Gastroesophageal sphincter (tissue), 4 donors: ENCODE measurements at places on chromosomes 5 and 9.

- peak; percentile 13 for ATAC-seq
These were observed 483 bp downstream of the G3BP1 start for GRCh38 chr5:151772029-151772845.

DNA sequence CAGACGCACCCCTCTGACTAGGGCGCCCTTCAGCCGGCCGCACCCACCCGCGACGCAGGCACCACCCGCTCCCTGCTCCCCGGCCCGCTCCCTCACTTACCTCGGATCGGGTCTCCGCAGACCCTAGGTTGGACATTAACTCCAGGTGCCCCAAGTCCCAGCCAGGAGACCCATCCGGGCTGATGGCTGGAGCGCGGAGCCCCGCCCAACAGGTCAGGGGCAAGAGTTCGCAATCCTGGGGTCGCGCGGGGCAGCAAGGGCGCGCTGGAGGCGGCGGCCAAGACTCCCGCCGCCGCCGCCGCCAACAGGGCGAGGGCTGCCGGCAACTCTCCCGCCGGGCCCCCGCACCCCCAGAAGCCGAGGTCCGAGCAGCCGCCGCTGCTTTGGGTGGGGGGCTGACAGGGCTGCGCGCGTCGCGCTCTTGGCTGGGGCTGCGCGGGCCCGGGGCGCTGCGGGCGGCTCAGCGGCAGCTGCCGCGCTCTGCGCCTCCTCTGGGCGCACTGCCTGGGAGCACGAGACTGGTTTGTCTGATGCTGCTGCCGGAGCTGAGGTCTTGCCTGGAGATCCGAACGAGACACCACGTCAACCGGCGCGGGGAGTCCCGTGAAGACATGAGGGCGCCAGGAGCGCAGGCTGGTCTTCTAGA is at the start of gene GDNF:
TSS of gene GDNF (minus strand) at position 635 of the 646 bp plus-strand sequence. CDS start 5,245 bp downstream, outside the sequence.
- peak; percentile 66 for ATAC-seq

- ATAC-seq = no peak
These were observed 408.4 kb downstream of the PDE4D start for GRCh38 chr5:59485107-59485506.

DNA sequence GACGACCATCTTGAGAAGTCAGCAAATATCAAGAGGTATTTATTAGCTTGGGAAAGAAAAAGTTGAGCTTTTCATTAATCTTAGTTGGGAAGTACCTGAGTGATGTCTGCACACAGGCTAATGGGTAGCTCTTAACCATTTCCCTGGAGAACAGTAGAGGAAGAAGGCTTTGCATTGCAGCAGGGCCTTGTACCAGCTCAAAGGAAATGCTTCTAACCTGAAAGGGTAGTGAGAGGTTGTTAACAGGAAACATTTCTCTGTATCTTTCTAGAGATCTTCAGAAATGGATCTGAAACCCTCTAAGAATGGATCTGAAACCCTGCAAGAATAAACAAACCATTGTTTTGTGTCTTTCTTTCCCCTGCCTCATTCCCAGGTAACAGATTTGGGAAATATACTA is 393.3 kb downstream of the PLK2 start:
- ATAC-seq = no peak

DNA sequence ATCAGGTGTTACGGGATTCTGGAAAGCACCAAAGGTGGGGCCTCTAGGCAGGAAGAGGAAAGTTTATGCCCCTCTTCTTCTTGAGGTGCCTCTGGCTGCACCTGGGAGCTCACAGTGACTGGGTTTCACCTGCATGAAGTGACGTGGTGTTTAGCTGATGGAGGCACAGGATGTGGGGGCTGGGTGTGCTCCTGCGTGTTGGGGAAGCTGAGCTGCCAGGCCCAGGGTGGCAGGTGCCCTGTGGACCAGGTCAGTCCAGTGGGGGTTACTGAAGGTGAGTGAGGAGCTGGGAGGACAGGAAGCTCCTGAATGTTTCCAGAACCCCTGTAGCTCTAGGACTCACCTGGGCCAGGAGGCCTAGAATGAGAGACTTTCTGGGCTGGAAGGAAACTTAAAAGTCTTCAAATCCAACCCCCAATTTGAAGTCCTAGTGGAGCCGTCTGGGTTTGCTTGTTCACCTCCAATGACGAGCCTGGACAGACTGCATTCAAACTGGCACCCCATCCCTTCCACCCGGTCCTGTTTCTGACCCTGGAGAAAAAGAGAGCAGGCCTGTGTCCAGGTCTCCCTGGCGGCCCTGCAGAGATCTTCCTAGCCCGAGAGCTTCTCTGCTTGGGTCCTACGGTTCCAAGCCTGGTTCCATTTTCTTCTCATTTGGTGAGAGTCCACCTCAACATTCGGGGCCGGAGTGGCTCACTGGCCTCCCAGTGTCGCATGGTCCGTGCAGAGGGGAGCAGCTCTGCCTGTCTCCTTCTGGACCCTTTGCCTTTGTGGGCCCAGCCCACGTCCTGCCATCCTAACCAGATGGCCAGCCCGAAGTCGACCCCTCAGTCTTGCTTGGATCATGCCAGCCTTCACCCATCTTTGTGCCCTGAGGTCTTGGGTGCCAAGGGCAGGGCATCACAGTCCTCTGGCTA is 22.3 kb downstream of the TRAF1 start:
- no peak for ATAC-seq

DNA sequence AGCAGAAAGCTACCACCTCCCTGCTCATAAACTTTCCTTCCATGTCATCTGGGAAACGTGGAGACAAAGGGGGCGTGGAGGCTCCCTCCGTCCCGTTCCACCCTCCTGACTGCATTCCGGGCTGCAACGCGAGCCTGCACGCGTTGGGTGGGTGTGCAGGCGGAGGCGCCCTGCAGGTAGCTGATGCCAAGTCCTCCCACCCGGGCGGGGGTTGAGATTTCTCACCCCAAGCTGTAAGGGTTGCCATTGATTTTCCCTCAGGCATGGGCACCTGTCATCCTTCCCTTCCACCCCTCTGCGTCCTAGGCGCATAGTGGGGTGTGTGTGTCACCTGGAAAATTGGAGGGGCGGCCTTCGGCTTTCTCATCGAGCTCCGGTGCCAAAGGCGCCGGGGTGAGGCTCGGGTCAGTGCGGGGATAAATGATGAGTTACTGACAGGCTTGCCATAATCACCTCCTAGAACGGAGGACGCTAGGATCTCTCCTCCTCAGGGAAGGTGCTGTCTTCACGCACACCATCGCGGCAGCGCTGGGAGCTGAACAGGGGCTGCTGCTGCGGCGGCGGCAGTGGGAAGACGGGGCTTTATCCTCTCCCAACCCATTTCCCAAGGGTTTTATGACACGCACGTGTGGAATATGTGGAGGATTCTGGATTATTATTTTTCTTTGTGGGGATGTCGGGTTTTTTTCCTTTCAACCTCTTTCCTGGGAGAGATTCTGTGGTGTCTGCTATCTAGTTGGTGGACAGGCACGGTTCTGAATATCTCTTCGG is 973 bp downstream of the PLPPR1 start:
- ATAC-seq = no peak

DNA sequence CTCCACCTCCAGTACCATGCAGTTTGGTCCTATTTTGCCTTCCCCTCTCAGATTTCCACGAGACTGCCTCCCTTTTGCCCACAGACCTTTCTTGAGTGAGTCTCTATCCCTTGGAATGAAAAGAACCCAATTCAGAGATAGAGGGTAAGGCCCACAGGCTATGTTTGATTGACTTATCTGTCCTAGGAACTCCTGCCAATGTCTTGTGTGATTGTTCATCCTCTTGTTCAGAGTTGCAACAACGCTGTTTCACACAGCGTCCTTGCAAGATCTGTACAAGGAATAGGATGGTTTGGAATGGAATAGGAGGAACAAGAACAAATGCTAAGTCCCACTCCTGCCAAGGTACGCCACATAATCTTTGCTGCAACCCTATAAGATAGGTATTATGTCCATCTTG is 142.2 kb upstream of the ABCA1 start:
- no peak for ATAC-seq

DNA sequence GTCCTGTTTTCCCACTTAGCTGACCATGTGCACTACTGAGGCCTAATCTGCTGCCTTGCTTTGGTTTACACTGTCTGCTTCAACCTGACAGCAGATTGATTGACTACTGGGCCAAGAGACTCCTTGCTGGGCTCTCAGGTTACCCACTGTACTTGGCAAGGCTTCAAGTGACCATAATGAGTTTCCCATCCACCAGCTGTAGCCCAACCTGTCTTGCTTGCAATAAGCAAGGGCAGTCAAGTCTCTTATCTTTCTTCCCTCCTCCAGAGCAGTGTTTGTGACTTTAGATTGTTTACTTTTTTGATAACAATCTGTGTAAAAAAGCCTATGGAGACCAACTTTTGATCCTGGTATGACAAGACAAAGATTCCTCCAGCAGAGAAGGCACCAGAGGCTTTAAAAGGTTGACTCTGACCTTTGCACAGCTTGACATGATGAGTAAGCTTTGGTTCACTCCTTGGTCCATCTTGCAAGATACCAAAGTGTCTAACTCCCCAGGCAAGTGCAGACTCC is 912.3 kb upstream of the SEMA6A start:
- no peak for ATAC-seq

GRCh38 chr9:102054811-102055210 is 316.4 kb upstream of the GRIN3A start:
- ATAC-seq = no peak

GRCh38 chr9:90124961-90125360 is 517.7 kb downstream of the DIRAS2 start:
- ATAC-seq = no peak

DNA sequence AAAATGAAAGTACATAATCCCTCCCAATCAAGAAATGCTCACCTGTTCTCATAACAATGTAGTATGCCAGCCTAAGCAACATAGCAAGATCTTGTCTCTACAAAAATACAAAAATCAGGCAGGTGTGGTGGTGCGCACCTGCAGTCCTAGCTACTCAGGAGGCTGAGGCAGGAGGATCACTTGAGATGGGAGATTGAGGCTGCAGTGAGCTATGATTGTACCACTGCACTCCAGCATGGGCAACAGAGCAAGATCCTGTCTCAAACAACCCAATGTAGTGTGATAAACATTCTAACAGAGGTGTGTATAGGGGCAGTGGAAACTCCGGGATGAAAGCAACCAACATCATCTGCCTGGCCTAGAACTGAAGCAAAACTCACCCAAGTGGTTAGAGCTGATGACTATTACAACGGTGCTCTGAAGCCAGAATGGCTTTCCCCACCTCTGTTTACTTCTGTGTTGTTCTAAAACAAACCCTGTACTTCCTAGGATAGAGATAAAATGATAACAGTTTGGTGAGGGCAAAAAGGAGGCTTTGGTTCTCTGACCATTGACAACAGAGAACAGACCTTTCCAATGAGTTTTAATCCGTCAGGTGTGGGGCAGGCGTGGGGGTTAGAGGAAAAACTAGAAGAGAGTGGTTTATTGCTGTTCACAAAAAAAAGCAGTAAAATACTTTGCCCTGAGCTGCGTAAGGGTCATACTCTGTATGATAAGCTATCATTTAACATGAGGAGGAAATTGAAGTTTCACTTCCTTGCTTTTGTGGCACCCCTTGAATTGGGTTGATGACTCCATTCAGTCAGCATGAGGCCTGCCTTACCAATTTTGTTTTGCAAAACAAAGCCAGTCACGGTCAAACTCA is 18.9 kb downstream of the WNT8A start:
- no peak for ATAC-seq

DNA sequence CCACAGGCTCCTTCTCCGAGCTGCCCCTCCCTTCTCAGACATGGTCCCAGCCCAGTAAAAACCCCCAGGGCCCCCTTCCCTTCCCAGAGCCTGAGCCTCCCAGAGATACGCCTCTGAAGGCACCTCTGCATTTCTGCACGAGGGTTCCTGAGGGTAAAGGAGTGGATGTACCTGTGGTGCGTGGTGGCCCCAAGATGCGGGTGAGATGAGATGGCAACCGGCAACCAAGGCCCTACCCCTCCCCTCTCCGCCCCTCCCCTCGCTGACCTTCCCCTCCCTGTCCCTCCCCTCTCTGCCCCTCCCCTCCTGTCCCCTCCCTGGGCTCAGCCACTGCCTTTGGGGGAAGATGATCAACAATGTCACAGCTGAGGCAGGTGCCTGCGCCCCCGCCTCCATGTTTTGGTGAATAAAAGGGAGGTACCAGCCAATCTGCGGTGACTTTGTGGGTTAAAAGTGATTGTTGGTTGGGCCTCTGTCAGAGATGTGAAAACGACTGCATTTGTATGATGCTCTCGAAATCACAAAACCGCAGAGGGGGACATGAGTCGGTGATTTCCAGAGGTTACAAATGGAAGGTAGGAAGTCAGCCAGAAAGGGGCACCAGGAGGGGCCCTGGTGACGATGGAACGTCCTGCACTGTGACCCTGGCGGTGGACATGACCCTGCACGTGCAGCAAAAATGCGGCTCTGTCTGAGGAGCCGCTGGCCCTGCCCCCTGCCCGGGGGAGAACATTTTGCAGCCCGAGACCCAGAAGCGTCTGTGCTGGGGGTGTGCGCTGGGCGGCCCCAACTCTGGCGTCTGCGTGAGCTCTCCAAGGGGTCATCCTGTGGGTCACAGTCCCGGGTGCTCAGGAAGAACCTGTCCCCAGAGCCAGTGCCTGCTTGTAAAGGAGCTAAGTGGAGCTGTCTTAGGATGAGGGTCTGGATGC is 3.7 kb downstream of the LCN9 start:
- no peak for ATAC-seq

- no peak for ATAC-seq
These were observed 35.4 kb upstream of the ALDOB start for GRCh38 chr9:101470929-101471328.

- no peak for ATAC-seq
These were observed 274.2 kb upstream of the CCNH start for GRCh38 chr5:87686975-87687374.

DNA sequence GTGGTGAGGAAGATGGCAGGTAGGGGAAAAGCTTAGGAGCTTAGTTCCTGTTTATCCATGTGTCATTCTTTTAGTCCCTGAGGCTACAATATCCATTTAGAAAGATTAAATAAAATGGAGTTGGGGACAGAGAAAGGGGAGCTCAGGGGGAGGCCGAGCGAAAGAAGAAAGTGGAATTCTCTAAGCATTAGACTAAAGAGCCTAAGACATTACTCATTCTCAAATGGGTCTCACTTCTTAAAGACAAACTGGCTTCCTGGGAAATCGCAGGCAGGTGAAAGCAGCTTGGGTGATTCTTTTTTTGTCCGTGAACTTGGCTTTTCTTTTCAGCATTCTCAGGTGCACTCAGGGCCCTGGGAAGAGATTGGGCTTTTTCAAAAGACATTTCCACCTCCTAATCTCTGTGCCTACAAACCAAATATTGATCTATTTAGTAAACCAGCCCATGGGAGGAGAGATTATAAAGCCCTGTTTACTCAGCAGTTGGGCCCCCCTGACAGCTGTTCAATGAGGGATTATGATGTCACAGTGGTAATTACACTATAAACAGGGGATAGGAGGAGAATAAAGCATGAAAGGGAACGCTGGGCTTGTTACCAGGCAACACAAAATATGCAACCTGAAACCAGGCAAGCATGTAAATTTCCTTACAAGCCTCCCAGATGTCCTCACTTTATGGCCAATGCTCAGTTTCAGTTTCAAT is 584.0 kb downstream of the ACTL7B start:
- peak; percentile 61 for ATAC-seq

DNA sequence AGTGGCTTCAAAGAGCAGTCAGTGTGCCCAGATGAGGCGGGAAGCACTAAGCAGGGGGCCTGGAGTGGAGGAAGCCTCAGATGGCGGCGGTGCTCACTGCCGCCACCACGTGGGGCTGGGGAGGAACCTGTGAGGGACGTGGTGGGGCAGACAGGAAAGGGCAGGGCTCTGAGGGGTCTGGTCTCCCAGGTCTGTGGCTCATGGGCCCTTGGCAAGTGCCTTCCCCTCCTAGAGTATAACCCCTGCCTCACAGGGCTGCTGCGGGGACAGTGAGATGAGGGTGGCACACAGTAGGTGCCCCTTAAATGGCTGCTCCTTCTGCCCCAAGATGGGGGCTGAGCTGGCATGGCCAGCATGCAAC is 26.6 kb downstream of the NR5A1 start:
- no peak for ATAC-seq

- ATAC-seq = peak; percentile 45
These were observed 23.3 kb upstream of the TRIM14 start for GRCh38 chr9:98142182-98142907.

GRCh38 chr5:68319706-68320412 is 104.3 kb downstream of the PIK3R1 start:
- no peak for ATAC-seq
